Activated B cell treated with CpG ODN at 0.5 μM for 24 hours (primary cell): ENCODE measurements at places on chromosomes 3 and 15. TPM values are rescaled to one million over a fixed set of nuclear protein-coding genes. Genes with fewer than 3 reads are reported as not detected.

The FSIP1 gene
- total RNA-seq = 0.32 and 0.53 TPM in 2 replicates

The CELF6 gene
- total RNA-seq = 2.0 and 2.2 TPM in 2 replicates

The ERC2 gene
- total RNA-seq = not detected in 2 replicates

The ACOX2 gene
- total RNA-seq = not detected in 2 replicates

The MFN1 gene
- total RNA-seq = 64.9 and 65.3 TPM in 2 replicates

The WDR93 gene
- 0.10 and 0.16 TPM in 2 replicates for total RNA-seq

The DMXL2 gene
- total RNA-seq = 5.3 and 6.1 TPM in 2 replicates

The ACTR8 gene
- total RNA-seq = 42.0 and 42.7 TPM in 2 replicates

The P2RY1 gene
- 0.20 TPM in 2 replicates for total RNA-seq

The EXOSC7 gene
- total RNA-seq = 42.5 and 44.0 TPM in 2 replicates

The SI gene
- total RNA-seq = not detected in 2 replicates

The HES1 gene
- 5.0 and 5.9 TPM in 2 replicates for total RNA-seq

The IGSF10 gene
- not detected in 2 replicates for total RNA-seq

The GOLGA8T gene
- total RNA-seq = not detected in 2 replicates

The CPNE9 gene
- 0.20 TPM in 1 of 2 replicates, not detected in the other for total RNA-seq

The CYP19A1 gene
- total RNA-seq = 0.07 TPM in 1 of 2 replicates, not detected in the other
